ENCODE measurements at places on chromosomes 7 and 10. TPM values are rescaled to one million over a fixed set of nuclear protein-coding genes. Genes with fewer than 3 reads are reported as not detected.

DNA sequence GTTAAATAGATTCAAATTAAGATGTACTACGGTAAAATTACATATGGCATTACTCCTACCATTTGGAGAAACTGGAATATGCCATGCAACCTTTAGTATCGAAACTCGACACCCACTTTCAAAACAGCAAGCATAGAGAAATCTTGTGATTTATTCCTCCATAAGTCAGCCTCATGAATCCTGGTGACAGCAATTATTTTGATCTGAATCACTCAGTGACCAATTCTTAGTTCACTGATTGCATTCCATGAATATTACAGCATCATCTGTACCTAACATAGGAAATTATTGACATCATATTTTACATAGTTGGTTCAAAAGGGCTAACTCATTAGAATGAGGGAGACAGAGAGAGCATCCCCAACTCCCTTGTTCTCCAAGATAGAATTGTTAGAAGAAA lies 89.6 kb downstream of the CACNB2 start:
- no peak for DNase-seq

DNA sequence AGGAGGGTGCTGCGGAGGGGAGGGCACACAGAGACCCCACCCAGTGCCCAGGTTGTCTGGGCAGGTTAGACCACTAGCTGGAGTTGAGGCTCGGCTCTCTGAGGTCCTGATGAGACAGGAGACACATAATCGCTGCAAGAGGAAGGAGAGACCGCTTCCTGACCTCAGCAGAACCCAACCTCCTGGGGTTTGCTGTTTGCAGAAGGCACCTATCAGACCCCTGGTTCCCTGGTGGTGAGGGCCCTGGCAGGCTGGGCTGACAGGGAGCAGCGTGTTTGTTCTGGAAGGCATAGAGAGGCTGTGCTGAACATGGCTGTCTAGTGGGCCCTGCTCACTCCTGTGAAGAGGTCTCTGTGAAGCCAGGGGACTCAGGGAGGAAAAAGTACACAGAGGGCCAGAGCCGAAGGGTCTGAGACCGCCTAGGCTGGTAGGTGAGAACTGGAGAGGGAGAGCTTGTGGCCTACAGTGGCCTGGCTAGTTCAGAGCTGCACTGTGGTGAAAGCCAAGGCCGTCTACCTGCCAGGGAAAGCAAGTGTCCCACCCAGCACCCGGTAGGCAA lies 39.4 kb upstream of the NPFFR1 start:
- no peak for DNase-seq

Gene BICC1
- total RNA-seq: not detected

- no peak for DNase-seq
Observed at GRCh38 chr10:488933-489215, 200.6 kb downstream of the DIP2C start.

DNA sequence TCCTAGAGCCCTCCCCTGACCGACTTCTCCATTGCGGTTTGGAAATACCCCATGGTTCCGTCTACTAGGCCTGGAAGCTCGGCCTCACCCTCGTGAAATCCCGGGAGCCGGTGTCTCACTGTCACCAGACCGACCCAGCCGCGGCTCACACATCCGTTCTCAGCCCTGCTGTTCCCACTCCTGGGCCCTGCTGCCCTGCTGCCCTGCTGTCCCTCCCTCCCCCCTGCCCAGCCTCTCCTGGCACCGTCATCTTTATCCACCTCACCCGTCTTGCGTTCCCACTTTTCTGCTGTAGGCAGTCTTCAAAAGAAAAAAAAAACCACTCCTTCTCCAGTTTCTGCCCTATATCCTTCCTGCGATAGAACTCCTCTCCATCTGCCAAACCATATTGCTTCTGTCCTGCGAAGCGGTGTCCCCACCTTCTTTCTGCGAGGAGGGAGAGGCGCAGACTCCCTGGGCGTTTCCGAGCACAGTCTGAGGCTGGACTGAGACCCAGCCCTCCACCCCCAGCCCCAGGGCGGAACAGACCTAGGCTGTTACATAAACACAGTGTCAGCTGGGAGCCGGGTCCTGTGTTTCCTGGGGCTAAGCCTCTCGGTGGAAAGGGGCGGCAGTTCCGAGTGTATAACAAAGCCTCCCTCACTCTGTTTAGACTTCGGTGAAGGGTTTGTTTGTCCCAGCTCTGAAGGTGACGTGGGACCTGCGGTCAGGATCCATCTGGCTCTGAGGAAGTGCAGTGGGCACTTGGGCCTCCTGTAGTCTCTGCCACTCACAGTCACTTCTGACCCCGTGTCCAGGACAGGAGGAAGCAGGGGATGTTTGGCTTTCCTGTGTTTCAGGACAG lies 2.8 kb downstream of the AGAP3 start:
- DNase-seq: no peak

DNA sequence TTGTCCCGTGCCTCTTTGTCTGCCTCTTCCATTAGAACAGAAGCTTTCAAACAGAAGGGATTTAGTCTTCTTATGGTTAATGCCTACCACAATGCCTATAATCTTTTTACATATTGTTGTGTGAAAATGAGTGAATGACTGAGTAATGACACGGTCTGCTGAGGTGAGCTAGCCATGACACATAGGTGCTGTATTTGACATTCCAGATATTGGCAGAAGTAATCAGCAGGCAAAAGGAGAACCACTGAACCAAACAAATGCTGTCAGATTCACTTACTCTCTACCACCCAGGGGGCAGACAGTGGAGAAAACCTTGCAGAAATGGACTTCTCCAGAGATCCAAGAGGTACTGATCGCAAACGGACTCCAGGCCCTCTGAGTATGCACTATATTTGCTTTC lies 377.2 kb upstream of the VWC2 start:
- no peak for DNase-seq
